ENCODE measurements at places on chromosomes 6 and 20.

DNA sequence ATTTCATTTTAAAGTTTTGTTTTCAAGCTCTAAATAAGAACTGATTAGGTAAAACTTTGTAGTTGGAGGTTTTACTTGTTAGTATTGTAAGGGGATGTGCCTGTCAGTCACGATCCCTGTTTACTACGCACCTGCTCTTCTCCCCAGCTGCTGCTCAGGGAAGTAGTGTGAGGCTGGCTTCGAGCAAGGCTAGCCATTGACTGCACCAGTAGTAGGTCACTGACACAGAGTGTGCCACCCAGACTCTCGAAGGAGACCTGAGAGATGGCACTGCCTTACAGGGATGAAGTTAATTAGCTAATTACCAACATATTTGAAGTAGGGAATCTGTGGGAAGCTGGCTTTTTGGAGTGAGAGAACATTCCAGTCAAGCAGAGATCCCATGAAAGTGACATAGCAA, 89.2 kb downstream of the DNAH8 start:
- no peak for DNase-seq

DNA sequence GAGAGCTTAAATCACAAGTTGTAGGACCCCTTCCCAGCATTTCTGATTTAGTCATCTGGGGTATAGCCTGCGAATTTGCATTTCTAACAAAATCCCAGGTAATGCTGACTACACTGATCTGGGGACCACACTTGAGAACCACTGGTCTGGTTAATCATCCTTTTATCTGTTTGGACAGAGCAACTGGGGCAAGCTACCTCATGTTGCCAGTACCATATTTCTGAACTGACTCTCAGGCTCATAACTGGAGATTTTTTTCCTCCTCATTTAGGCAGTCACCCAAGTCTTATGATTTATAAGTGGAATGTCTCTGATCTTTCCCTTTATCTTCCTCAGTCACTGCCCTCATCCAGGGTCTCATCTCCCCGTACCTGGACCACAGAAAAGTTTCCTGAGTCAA, 12.0 kb upstream of the GTF3C6 start:
- no peak for DNase-seq

- no peak for DNase-seq
These were observed 81.8 kb upstream of the DST start for GRCh38 chr6:56724455-56724854.

- no peak for DNase-seq
These were observed 18.2 kb downstream of the AKAP12 start for GRCh38 chr6:151257985-151258445.

DNA sequence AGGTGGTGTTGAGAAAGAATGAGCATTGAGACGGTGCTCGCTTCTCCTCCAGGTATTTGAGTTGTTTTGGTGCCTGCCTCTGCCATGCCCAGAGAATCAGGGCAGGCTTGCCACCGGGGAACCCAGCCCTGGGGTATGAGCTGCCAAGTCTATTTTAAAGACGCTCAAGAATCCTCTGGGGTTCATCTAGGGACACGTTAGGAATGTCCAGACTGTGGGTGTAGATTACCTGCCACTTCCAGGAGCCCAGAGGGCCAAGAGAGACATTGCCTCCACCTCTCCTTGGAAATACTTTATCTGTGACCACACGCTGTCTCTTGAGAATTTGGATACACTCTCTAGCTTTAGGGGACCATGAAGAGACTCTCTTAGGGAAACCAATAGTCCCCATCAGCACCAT, 28.3 kb downstream of the SAYSD1 start:
- DNase-seq = no peak

DNA sequence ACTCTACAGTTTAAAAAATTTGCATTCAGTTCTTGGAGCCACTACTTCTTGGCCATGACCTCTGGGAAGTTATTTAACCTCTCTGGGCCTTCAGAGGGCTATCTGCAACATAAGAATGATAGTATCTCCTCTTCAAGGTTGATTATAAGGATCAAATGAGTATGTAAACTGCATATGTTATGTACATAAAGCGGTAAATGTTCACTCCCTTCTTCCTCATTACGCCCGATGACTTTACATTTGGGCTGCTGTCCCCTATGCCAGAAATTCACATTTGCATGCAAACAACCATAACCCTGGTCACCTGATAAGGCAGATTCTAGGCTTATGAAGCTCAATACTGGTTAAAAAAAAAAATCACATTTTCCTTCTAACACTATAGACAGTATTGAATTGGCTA, 50.4 kb downstream of the ALDH5A1 start:
- DNase-seq = no peak

- no peak for DNase-seq
These were observed 156.1 kb downstream of the COL21A1 start for GRCh38 chr6:56091159-56091869.

DNA sequence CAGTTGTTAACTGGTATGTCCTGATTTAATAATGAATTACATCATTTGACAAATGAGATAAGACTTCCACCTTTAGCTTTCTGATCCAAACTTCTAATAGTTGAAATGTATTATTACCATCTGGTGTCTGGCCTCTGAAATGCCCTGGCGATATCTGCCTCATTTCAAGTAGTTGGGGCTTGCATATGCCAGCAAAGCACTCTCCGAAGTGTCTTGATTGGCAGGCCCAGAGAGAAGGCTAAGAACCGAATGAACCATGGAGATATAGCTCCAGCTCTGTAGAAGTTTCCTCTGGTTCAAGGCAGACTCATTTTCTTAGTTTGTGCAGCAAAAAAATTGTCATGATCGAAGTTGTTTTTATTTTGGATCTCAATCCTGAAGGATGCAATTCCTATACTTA, 13.4 kb upstream of the HIVEP2 start:
- no peak for DNase-seq

- no peak for DNase-seq
These were observed 780.9 kb downstream of the TBC1D32 start for GRCh38 chr6:120553353-120553752.

- peak; percentile 76 for DNase-seq
These were observed at the start of gene BEND6 for GRCh38 chr6:56954403-56955170. TSS of gene BEND6 (plus strand) at chr6:56955107. CDS start at chr6:56981811, 26,704 bp downstream.

GRCh38 chr20:49292010-49292409, 14.2 kb upstream of the ZNFX1 start:
- DNase-seq = no peak

- DNase-seq = no peak
These were observed 740.5 kb downstream of the CBLN4 start for GRCh38 chr20:55264703-55265239.

- no peak for DNase-seq
These were observed 91.9 kb upstream of the SALL4 start for GRCh38 chr20:51894201-51894600.

- DNase-seq = no peak
These were observed 674.5 kb downstream of the HDGFL1 start for GRCh38 chr6:23243854-23244253.

- DNase-seq = no peak
These were observed 2.8 kb downstream of the KCNQ5 start for GRCh38 chr6:72624557-72625160.

GRCh38 chr6:1202201-1202600, 109.7 kb upstream of the FOXQ1 start:
- DNase-seq = no peak

GRCh38 chr6:142819603-142820337, 125.2 kb downstream of the HIVEP2 start:
- DNase-seq = no peak

DNA sequence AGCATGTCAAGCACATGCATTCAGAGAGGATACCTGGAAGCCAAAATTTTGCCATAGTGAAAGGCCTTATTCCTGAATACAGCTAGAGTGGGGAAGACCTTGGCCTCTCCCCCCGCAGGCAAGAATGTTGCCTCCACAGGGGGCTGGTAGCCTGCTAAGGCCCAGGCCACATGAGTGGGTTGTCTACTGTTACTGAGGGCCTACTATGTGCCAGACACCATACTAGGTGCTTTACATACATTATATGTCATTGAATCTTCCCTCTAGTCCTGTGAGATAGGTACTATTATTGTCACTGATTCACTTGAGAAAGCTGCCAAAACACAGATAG, 642 bp upstream of the PI16 start:
- DNase-seq = no peak

DNA sequence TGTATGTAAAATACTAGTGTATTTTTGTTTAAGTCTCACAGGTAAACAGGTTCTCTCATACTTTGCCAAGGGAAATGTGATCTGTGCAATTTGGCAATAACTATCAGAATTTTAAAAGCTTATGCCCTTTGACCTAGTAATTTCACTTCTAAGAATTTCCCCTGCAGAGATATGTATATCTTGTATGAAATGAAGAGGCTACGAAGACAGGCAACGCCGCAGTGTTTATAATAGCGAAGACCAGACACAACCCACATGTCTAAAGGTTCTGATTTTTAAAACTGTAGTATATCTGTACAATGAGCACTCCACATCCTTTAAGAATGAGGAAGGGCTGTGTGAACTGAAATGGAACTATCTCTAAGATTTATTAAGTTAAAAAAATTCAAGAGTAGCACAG, 7.5 kb downstream of the TRAF3IP2 start:
- DNase-seq = no peak

GRCh38 chr20:48801197-48801596, 26.6 kb downstream of the PREX1 start:
- DNase-seq = no peak

DNA sequence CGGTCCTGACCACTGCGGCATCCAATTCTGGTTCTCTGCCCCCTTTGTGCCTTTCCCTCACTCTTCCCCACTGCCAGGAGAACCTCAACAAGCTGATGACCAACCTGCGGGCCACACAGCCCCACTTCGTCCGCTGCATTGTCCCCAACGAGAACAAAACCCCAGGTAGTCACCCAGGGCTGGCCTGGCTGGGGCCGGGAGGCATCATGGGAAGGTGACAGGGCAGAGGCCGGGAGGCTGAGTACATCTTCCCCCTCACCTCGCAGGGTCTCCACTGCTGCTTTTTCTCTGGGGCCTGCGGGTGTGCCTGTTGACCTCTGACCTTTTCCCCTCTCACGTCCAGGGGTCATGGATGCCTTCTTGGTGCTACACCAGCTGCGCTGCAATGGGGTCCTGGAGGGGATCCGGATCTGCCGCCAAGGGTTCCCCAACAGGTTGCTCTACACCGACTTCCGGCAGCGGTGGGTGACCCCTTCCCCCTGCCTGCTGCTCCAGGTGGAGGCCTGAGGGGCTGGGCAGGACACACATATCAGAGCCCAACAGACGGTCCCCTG, 35.1 kb downstream of the MYH7B start:
- no peak for DNase-seq

- no peak for DNase-seq
These were observed 16.4 kb upstream of the MAP3K4 start for GRCh38 chr6:160975162-160975561.

DNA sequence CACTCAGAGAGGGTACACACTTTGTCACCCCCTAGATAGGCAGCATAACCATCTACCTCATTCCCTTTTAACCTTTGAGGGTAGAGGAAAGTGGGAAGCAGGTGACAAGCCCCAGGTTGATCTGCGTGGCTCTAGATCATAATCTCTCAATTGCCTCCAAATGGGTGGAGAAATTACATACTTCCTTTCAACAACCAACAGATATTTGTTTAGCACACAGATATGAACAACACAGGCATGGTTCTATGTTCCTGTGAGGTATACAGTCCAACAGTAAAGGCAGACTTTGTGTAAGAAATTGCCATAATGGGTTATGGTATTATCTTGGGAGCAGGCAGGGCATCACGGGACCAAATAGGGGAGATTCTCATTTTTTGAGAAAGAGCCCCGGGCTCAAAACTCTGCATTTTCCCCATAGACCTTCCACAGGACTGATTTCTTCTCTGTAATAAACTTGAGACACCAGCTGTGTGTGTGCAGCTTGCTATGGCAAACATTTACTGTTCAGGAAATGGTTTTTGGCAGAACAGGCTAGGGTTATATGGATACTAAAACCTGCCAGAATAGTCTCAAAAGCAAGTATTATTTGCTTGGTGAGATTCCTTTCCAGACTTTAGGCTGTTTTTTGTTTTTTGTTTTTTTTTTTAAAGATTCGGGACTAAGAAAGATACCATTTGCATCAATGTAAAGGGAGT, 126.2 kb downstream of the CD164 start:
- DNase-seq = no peak

DNA sequence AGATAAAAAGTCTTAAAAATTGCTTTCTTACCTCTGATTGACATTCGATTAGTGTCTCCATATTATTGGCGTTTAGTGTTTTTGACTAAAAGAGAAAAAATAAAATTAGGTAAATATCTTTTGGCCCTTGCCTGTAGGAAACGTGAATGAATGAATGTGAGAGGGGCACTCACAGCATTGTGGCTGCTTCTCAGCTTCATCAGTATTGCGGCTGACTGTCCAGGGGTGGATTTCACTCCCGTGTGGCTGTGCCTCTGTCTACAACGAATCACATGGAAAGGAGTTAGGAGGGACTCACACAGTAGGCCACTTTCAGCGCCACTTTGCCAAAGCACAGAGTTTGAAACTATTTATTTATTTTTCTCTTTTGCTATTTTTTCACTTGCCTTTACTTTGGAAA, 844 bp downstream of the TAGAP start:
- DNase-seq = no peak

GRCh38 chr20:5349448-5349847, 32.7 kb upstream of the PROKR2 start:
- no peak for DNase-seq

GRCh38 chr6:42359021-42359420, 92.7 kb downstream of the TRERF1 start:
- DNase-seq = no peak

DNA sequence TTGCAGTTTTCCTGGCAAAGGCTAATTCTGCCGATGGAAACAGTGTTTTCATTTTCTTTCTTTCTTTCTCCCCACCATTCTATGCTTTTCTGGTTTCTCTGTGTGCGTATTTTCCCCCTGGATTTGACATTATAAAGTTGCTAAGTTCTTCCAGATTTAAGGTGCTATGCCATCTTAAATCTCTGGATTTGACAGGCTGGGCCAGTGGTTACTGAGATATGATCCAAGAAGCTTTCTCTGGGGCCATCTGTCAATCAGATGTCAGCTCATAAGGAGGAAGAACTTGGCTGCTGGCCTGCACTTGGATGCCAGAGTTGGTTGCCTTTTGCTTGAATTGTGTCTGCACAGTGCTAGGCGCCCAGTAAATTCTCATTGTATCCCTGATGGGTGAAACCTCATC, 39.7 kb downstream of the SLC2A10 start:
- DNase-seq = no peak

DNA sequence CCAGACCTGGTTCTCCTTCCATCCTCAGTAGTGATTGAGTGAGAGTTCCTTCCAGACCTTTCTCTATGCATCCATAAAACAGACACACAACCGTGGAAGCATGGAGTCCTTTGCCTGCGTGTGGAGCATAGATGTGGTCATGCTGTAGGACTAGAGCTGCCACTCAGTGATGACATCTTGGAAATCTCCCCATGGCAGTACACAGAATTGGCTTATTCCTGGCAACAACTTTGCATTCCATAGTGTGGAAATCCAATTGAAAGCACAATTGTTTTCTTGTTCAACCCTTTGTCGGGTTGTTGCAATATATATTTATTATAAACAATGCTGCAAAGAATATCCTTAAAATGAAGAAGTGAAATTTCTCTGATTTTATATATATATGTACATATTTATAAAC, 547.8 kb downstream of the CDH26 start:
- no peak for DNase-seq

- DNase-seq = no peak
These were observed 402.5 kb downstream of the CD83 start for GRCh38 chr6:14520029-14520428.

- DNase-seq = no peak
These were observed 32.0 kb upstream of the SCRT2 start for GRCh38 chr20:707451-708110.

- no peak for DNase-seq
These were observed 37.3 kb downstream of the EZR start for GRCh38 chr6:158781692-158782373.

GRCh38 chr6:56550301-56550700, 92.4 kb downstream of the DST start:
- no peak for DNase-seq
